Esophagus mucosa (tissue), 1 donor: ENCODE measurements at places on chromosomes 16 and 17. TPM values are rescaled to one million over a fixed set of nuclear protein-coding genes. Genes with fewer than 3 reads are reported as not detected.
A peak's percentile ranks its signal among the peaks of the same experiment; 100 is the strongest.

The C16orf54 gene
- total RNA-seq: 0.36 TPM

The NXPH3 gene
- 0.16 TPM for total RNA-seq

- peak; percentile 41 for ATAC-seq
Measured at GRCh38 chr17:35879773-35880654, at the start of gene CCL5. Gene CCL5, minus strand, starts transcription at chr17:35880360.

DNA sequence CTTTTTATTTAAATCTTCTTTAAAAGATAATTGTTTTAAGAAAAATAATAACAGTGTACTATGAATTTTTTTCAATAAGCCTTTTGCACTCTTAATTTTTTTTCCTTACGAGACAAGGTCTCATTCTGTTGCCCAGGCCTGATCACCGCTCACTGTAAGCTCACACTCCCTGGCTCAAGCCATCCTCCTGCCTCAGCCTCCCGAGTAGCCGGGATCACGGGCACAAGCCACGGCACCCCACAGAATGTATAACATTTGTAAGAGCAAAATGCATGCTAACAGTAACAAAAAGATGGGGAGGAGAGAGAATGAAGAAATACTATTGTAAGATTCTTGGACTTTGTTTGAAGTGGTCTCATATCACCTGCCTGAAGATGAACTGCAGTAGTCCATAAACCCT is 126.9 kb upstream of the CHMP6 start:
- ATAC-seq: no peak

The ABCC12 gene
- not detected for total RNA-seq

DNA sequence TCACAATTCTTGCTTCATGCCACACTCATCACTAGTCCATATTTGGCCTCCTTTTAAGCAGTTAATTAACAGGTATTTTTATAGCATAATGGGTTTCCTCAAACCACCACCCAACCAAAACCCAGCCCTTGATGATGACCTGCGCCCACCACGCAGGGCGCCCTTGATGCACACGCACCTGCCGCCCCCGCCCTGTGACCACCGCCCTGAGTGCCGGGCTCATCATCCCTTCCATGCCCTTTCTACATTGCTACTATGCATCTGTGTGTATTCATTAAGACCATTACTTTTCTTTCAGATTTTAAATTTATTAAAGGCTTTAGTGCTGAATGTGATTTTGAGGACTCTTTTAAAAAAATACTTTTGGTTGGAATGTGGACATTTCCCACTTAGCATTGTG is 204.8 kb upstream of the CHMP6 start:
- ATAC-seq: no peak

- ATAC-seq: peak; percentile 81
Measured at GRCh38 chr16:46853713-46854443, 22.9 kb upstream of the C16orf87 start.

DNA sequence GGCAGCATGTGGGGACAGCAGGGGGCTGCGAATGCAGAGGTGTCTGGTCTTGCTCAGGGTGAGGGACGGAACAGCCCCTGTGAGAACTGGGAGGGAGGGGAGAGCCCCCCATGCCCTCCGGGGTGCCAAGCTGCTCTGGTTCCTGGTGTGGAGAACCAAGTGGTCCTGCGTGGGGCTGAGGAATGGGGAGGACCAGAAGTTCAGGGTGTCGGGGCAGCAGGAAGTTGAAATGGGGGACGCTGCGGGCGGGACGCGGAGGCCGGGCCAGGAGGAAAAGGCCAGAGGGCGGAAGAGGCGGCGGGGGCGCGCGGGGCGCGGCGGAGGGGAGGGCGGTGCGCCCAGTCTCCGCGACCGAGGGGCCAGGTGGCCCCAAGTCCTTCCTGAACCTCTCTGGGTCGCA is 3.6 kb downstream of the ALDH3A1 start:
- ATAC-seq: no peak

The GJD3 gene
- 0.28 TPM for total RNA-seq

The SLC12A3 gene
- not detected for total RNA-seq

- ATAC-seq: no peak
Measured at GRCh38 chr17:77369544-77369971, 228.8 kb downstream of the SEC14L1 start.

DNA sequence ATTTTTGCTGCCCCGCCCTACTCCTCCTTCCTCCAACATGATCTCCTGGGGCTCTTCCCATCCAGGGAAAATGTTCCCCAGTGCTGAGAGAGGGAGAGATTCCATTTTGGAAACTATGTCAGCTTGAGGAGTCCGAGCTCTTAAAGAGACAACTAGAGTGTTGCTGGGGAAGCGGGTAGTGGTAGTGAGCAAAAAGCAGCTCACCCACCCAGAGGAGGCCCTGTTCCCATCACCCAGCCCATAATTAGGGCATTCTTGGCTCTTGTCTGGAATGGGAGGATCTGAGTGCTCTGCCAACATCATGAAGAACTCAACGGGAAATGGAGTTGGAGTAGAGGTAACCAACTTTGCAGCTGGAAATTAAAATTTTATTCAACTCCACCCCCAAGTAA is 9.1 kb upstream of the MSL1 start:
- no peak for ATAC-seq

The RAB26 gene
- 6.0 TPM for total RNA-seq

- ATAC-seq: no peak
Measured at GRCh38 chr16:70805787-70806186, 4.8 kb upstream of the VAC14 start.

The KRTAP4-6 gene
- not detected for total RNA-seq

GRCh38 chr16:57611181-57611580 is 17.2 kb upstream of the ADGRG1 start:
- ATAC-seq: no peak
